ENCODE measurements at places on chromosomes 6 and 20.

- DNase-seq: no peak
Observed at GRCh38 chr6:72560721-72561593, 60.9 kb upstream of the KCNQ5 start.

- DNase-seq: no peak
Observed at GRCh38 chr6:71387179-71387578, 98.6 kb downstream of the OGFRL1 start.

DNA sequence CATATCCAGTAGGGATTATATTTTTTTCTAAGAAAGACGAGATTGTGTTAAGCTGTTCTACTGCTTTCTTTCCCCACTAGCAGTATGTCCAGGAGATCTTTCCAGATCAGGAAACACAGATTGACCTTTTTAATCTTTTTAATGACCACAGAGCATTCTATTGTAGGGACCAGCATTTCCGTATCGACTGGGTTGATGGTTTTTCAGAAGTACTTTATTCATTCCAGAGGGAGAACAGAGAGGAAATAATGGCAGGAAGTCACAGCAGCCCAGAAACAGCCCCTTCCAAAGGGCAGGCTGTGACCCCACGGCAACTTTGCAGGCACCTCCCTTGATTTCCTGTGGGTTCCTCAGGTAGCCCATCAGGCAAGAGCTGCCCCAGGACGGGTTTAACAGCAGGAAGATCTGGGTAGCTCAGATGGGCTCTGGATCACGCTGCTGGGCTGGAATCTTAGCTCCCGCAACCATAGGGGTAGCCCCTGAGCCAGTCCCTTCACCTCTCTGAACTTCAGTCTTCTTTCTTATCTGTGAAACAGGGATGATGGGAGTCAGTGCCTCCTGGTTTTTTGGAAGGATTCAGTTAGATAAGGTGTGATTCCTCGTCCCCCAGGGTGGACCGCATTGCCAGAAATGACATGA lies 23.8 kb upstream of the CHMP4B start:
- no peak for DNase-seq

GRCh38 chr6:36083446-36083845 lies 46.9 kb upstream of the MAPK13 start:
- DNase-seq: no peak

- no peak for DNase-seq
Observed at GRCh38 chr20:55283889-55284288, 721.4 kb downstream of the CBLN4 start.

- no peak for DNase-seq
Observed at GRCh38 chr6:159686040-159686439, 7.0 kb downstream of the SOD2 start.

GRCh38 chr6:135014353-135014832 lies 40.2 kb downstream of the HBS1L start:
- DNase-seq: peak; percentile 38

- DNase-seq: no peak
Observed at GRCh38 chr6:42429042-42429585, 22.6 kb downstream of the TRERF1 start.

DNA sequence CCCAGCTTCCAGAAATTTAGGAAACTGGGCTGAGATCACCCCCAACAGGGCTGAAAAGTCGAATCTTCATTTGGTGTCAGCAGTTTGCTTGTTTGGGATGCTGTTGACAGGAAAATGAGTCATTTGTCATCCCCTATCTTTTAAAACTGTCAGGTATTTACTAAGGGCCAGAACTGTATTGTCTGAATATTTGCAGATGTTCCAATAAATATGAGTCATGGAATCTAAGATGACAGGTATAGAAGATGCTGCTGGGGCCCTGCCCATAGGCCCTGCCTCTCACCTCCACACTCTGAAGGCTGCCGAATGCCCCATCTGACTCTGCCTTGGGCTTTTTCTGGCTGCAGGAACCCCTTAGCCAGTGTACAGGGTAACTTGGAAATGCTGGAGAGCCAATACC lies 3.9 kb downstream of the ETV7 start:
- no peak for DNase-seq

- DNase-seq: no peak
Observed at GRCh38 chr20:400454-401275, 7.4 kb upstream of the RBCK1 start.

DNA sequence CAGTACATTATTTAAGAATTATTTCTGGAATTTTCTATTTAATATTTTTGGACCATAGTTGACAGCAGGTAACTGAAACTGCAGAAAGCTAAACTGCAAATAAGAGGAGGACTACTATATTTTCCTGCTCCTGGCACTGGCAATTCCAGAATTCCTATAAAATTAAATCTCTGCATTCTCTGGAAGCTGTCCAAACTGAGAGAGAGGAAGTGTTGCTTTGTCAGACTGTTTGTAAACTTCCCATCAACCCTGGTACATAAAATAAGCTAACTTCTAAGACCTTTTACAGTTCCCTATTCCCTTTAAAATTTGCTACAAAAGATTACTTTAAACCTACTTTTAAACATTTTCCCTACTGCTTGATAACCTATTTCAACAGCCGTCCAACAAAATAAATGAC lies 196.1 kb upstream of the RUNX2 start:
- no peak for DNase-seq

GRCh38 chr6:51753635-51754034 lies 333.8 kb downstream of the PKHD1 start:
- no peak for DNase-seq

GRCh38 chr20:9359561-9360308 lies 154.7 kb upstream of the LAMP5 start:
- no peak for DNase-seq

DNA sequence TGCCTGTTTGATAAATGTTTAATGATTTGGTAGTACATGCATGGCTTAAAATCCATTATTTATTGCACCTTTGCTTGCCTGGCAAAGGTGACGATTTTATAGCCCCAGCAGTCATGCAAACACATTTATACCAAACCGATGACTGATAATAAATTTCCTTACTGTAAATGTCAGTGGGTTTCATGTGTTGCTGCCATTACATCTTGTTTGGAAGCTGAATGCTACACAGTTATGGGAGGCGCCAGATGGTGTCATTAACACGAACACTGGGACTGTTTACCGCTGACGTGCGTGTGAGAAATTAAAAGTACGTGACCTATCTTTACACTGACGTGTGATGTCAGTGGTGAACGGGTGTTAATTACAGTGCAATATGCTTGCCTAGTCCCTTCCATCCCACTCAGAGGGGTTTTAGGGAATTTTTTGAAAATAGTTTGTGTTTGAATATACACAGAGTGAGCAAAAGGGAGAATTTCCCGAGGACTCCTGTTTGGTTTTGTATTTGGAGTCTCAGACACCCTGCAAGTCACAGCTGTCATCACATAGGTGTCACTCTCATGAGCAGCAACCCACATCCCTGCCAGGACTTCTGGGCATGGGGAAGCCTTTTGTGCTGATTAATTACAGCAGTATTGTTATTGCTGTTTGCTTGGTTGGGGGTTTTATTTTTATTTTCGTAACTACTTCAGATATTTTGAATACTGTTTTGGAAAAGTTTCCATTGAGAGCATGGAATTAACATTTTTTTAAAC lies 151.8 kb upstream of the INSM1 start:
- DNase-seq: no peak

GRCh38 chr6:2375443-2375842 lies 130.0 kb upstream of the GMDS start:
- DNase-seq: no peak

GRCh38 chr6:93575495-93576267 lies 156.3 kb upstream of the EPHA7 start:
- no peak for DNase-seq

DNA sequence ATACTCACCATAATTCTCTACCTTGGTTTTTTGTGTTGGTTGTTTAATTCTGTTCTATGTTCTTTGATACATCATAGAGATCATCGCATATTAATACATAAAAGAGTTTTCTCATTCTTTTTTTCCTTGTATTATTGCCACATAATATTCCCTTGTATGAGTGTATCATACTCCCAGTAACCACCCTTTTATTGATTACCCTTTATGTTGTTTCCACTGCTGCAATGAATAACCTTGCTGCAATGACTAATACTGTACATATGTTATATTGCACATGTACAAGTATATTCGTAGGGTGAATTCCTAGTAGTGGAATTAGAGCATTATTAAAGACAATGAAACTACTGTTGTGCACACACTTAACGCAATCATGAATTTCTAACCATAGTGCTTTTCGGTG lies 9.1 kb upstream of the SF3B5 start:
- no peak for DNase-seq

GRCh38 chr6:142359271-142359960 lies 57.6 kb downstream of the ADGRG6 start:
- no peak for DNase-seq

DNA sequence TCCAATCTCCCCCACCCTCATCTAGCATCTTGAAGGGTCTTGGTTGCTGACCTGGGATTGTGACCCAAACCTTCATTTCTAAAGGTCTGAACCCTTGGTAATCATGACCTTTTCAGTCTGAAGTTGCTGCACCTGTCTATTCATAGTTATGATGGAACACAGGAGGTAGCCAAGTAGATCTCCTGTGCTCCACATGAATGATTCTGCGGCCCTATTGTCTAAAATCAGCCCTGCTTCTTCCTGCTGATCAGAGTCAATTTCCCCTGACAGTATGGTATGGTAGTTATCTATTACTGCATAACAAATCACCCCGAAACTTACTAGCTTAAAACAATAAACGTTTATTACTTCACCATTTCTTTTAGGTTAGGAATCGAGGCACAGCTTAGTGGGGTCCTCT lies 9.0 kb downstream of the OR2B6 start:
- no peak for DNase-seq

DNA sequence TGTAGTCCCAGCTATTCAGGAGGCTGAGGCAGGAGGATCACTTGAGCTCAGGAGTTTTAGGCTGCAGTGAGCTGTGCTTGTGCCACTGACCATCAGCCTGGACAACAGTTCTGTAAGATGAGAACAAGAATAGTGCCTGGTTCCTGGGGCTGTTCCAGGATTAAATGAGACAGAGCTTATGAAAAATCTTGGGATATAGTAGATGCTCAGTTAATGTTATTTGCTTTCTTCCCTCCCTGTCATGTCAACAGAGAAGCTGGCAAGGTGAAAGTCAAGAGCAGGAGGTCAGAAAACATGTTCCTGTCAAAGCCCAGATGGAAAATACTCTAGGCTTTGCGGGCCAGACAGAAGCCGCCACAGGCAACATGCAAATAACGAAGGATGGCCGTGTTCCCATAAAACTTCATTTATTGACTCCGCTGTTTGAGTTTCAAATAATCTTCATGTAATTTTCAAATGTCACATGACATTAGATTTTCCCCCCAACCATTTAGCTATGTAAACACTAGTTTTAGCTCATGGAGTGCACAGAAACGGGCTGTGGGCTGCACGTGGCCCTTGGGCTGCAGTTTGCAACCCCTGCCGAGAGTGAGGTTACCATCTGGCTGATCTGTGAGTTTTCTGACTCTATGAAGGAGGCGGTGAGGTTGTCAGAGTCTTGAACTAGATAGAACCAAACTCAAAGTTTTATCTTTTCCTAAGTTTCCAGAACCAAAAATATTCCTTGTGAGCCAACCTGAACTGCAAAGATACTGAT lies 63.4 kb upstream of the PMEPA1 start:
- no peak for DNase-seq

- no peak for DNase-seq
Observed at GRCh38 chr6:35634316-35634715, 54.4 kb downstream of the FKBP5 start.

DNA sequence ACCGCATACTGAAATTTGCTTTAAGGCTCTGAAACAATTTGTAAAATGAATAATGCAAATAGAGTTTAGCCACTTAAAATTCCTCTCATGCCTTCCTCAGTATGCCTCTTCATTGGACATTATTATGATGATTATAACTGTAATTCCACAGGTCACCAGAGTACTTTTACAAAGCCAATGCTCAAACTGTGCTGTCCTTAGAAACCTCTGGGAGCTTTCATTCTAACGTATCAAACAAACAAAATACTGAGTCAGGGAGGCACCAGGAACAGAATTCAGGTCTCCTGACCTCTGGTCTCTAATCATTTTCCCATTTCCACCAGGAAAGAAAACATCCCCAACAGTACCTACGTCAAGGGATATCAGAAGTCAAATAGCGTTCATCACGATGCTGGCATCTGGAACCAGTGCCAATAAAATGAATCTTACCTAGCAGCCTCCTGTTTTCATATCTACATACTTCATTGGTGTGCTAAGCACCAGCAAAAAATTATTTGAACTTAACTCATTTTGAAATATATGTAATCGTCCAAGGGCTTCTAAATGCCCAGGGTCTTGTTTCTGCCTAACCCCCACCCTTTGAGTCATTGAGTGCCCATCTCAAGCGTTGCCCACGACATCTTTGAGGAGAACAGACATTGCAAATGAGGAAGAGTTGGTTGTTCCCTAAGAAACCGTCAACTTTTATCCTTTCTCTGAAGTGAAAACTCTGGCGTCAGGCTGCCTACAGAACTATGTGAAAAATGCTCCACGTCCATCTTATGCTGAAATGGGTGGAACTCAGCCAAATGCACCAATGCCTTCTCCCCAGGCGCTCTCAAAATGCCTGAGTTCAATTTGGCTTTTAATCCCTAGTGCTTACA lies 37.9 kb downstream of the NEDD9 start:
- no peak for DNase-seq

GRCh38 chr20:33531885-33532284 lies 42.0 kb downstream of the CBFA2T2 start:
- DNase-seq: no peak

GRCh38 chr20:63533871-63534393 lies 3.2 kb downstream of the PTK6 start:
- DNase-seq: no peak

DNA sequence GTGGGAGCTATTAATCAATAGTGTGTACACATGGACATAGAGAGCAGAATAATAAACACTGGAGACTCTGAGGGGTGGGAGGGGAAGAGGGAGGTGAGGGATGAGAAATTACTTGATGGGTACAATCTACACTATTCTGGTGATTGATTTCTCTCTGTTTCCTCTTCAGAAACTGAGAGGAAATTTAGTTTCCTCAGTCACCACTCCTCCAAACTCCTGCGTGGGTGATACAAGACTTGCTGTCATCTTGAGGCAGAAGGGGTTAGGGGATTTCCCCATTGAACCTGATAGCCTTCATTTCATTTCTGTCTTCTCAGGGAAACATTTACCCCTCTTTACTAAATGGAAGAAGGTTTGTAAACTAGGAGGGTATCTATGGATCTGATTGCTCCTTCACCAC lies 84.3 kb upstream of the ESR1 start:
- peak; percentile 39 for DNase-seq
